Sciatic nerve (tissue), 2 donors: ENCODE measurements at places on chromosomes 6 and 20. TPM values are rescaled to one million over a fixed set of nuclear protein-coding genes. Genes with fewer than 3 reads are reported as not detected.

DNA sequence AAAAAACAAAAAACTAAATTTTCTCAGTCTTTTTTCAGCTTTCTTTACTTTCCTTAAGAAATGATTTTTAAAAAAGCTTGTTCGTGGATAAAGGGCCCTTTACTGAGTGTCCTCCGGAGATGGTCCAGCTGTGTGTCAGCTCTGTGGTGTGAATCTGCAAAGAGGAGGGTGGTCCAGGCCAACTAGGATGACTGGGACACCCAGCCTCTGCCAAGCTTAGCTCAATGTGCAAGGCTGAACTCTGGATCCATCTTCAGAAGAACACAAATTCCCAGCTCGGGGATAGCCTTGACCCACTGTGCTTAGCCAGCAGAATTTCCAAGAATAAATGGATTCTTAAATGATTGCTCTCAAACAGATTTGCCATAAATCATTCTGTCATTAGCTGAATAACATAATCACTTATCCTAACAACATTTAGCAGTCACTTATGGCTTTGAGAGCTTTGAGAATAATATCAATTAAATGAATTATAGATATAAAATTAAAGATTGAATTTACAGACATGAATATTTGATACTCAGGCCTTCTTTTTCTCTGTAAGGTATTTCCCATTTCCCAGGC lies 14.2 kb upstream of the CALHM5 start:
- no peak for DNase-seq

BPIFB3 gene
- total RNA-seq = not detected

DNA sequence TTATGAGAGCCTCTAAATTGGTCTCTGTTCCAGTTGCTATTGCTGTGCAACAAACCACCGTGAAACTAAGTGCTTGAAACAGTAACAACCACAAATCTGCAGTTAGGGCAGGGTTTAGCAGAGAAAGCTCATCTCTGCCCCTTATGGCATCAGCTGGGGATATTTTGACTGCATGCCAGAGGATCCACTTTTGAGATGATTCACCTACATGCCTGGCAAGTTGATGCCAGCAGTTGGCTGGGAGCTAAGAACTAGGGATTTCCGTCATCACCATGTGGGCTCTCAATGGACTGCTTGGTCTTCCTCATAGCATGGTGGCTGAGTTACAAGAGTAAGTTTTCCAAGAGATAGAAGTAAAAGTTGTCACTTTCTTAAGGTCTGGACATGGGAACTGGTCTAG lies 35.1 kb downstream of the PLCB4 start:
- DNase-seq = no peak

IL20RA gene
- 3.3 TPM for total RNA-seq

RNF182 gene
- total RNA-seq = 0.49 TPM

GRCh38 chr6:133682506-133683307 lies 206.2 kb upstream of the TCF21 start:
- no peak for DNase-seq

ROS1 gene
- total RNA-seq = 0.04 TPM

GRCh38 chr6:31969712-31970603 lies 2.0 kb downstream of the DXO start:
- peak; percentile 54 for DNase-seq

- DNase-seq = no peak
Measured at GRCh38 chr6:129755787-129756186, 45.8 kb upstream of the ARHGAP18 start.

GUCA1A gene
- total RNA-seq = not detected

GRCh38 chr20:51680067-51680749 lies 88.0 kb downstream of the ATP9A start:
- no peak for DNase-seq
